ENCODE measurements at places on chromosomes 1 and 21.

GRCh38 chr1:214454569-214455396 is 96.6 kb downstream of the PTPN14 start:
- DNase-seq: peak; percentile 69

- DNase-seq: peak; percentile 13
These were observed 769 bp downstream of the NTPCR start for GRCh38 chr1:232951180-232951579.

DNA sequence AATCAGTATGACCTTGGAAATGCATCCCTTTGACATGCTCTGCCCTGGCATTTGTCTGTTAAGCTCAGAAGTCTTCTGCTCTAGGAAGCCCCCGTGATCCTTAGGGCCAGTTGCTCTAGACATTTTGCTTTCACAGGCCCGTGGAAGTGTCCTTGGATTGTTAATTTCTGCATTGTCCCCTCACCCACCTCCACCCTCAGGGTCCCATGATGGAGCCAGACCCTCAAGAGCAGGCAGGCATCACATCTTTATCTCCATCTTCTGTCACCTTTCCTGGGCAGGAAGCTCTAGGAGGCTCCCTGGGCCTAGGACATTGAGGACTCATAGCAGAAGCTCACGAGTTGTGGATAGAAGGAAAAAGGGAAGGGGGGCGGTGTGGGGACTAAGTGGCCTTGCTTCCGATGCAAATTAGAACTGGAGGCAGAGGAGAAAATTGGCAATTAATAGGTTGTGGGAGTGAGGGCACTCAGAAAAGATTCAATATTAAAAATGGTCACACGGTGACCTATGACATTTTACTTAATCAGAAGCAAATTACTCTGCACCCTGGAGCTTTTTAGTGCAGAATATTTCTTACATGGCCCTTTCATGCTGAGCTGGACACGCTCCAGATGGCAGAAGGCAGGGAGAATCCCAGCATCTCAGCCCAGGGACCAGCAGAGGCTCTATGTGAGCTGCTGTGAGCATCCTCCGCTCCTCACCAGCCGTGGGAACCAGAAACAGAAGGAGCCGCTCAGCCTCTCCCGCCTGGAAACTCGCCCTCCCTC is 185.0 kb downstream of the MATN1 start:
- DNase-seq: no peak

- no peak for DNase-seq
These were observed 136.0 kb upstream of the KLHDC7A start for GRCh38 chr1:18344755-18345154.

All from choroid plexus epithelial cell (primary cell).